LoVo (cell line): ENCODE measurements at places on chromosomes 1 and 21.

DNA sequence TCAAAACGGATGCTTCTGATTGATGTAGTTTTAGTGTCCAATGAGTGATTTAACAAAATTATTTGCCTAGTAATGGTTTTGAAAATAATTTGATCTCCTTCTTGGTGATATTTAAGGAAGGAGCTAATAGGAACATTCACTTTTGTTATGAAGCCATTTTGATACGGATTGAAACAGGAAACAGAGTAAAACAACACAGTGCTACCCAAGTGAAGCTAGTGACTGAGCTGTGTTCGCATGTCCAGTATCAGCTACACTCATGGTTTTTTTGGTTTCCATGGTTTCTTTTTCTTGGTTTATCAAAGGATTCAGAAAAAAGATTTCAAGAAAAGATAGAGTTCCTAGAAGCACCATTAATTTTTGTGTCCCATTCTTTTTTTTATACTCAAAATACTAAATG is 40.1 kb upstream of the PLEKHO1 start:
- DNase-seq, result no peak

- DNase-seq, result no peak
These were observed 66.4 kb downstream of the NTPCR start for GRCh38 chr1:233016798-233017197.

- no peak for DNase-seq
These were observed 115.7 kb downstream of the DPYD start for GRCh38 chr1:97805093-97805492.

DNA sequence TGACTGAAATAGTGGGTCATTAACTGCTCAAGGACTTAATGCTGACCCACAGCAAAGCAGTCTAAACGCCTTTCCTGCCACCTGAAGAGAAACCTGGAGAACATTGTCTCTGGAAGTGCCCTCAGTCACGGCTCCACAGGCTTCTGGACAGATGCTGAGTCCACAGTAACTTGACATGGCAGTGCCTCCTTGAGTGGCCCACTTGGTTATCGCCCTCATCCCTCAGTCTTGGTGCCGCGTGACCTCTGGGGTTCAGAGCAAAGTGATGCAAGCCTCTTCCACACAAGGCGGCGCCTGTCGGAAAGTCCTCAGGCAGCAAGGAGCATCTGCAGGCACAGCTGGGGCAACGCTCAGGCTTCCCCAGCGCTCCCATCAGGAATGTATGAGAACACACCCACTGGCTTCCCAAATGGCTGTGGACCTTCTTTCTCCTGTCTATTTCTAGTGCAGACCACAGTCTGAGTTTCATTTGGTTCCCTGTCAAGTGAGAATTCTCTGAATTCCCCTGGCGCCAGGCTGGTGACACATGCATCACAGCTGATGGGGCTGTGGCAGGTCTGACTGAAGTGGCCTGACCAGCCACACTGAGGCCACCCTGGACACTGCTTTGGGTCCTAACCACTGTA is 13.0 kb upstream of the ANGPTL7 start:
- no peak for DNase-seq
